ENCODE measurements at places on chromosomes 4 and X.

GRCh38 chr4:87805971-87806370 lies 6.6 kb downstream of the IBSP start:
- DNase-seq = peak; percentile 5

- DNase-seq = no peak
Observed at GRCh38 chr4:186020793-186021407, 48.1 kb upstream of the TLR3 start.

DNA sequence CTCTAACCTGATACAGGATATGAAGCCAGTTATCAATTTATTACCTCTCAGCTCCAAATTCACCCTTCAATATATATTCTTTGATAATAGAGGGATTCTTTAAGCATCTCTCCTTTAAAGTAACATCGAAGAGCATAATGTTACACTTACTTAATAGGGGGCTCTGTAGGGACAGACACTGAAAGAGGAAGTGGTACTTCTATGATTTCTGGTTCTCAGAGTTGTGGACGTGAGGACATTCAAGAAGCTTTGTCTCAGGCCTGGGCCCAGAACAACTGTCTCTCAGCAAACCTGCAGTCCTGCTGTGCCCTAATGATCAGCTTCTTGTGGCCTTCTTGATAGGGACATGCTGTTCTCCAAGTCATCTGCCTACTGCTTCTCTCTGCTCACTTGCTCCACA lies 4.2 kb upstream of the ZXDB start:
- DNase-seq = no peak

DNA sequence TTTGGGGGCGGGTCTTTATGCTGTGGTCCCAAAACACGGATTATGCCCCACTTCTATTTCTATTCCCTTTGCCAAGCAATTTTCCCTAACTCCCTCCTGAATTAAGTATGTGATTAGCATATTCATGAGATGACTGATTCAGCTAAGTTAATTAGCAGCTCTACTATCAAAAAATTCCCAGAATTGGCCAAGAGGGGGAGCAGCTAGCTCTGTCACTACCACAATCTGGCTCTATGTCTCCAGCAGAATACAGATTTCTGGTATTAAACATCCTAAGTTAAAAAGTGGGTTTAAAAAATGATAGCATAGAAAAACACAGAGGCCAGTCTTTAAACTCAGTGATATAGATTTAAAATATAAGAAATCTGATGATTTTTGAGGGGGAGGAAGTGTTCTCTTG lies 80.3 kb downstream of the GPC4 start:
- DNase-seq = peak; percentile 35

- peak; percentile 44 for DNase-seq
Observed at GRCh38 chrX:46327566-46328115, 217.6 kb downstream of the ZNF674 start.

DNA sequence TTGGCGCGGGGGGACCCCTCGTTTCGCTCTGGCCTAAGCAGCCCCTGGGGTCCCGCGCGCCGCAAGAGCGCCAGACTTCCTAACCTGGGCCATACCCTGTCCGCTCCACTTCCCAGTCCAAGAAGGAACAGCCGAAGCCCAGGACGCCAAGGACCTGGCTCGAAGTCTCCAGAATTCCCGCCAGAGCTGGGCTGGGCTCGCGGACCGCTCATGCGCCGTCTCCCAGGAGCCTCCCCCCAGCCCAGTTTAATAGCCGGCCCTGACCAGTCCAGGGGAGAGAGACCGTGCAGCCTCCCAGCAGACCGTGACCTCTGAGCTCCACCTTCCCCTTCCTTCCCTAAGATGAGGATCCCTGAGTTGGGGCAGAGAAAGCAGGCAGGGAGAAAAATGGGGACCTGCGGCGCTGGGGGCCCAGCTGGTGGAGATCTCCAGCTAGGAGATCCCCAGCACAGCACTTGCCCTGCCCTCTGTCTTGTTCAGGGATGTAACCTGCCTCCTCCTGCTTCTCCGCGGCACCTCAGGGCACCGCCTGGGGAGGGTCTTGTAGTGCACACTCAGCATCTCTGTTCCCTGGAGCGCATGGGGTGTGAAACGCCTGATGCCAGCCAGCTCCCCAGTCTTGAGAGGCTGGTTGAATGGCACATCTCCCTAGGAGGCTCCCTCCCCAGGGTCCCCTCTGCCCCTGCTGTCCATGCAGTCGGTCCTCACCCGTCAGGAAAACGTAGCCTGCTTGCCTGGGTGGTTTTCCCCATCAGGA lies 1.2 kb upstream of the LETM1 start:
- peak; percentile 19 for DNase-seq

DNA sequence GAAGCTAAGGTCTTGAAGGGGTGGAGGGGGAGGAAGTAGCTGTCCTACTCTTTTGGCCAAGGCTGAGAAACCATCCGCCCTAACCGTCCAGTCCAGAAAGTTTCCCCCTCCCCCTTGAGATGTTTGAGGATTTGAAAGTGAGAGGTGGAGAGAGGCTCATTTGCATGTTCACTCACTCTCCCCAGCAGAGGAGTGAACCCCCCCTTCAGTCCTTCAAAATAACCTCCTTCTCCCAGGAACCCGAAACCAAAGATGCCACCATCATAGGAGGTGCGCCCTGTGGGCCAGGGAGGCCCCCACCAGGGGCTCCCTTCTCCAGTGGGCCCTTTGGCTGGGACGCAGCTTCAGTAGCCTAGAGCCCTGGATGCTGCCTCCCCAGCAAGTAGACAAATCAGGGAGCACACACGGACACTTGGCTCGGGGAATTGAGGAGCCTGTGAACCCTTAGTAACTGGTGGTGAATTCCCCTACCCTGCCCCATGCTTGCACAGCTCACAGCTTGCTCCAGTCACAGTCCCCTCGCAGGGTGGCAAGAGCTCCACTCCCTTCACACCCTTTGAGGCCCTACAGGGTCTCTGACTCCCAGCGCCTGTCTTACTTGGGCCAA lies 25.6 kb downstream of the ELF4 start:
- no peak for DNase-seq

- no peak for DNase-seq
Observed at GRCh38 chrX:43096830-43097229, 318.9 kb upstream of the PPP1R2C start.

DNA sequence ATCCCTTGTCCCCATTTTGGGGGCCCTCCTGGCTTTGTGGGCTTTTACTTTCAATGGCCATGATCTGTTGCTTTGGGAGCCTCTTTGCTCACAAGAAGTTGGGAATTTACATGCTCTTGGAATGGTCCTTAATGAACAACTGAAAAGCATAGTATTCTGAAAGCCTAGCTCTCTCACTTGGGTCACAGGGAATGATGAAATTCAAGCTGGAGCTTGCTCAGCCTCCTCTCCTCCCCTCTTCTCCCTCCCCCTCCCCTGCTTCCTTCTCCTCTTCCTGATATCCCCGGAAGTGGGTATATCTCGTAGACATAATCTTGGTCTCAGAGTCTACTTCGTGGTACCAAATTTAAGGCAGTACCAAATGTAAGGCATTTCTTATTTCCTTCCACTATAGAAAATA lies 400.6 kb upstream of the NR3C2 start:
- no peak for DNase-seq

DNA sequence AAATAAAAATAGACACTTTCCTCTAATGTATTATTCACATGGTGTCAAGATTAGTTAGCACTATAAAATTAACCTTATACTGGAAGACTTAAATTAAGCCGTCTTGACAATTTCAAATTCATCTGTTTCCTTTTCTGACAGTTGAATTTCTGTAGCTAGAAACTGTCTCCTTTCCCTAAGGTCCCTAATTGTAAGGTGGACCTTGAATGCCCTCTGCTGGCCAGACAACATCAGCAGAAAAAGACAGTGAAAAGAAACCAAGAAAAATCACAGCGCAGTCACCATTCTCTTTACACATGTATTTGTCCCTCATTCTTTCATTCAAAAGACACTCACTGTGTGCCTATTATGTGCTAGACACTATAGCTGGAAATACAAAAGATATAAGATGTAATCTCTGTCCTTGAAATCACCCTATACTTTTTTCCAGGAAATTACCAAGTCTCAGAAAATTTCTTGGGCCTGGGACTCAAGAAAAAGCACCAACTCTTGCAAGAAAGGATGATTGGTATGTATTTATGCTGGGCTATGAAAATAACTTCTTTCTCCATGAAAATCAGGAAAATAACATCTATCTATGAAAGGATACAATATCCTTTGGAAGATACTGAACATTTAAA lies 32.7 kb upstream of the AMBN start:
- peak; percentile 57 for DNase-seq

GRCh38 chrX:3407781-3408180 lies 61.3 kb upstream of the MXRA5 start:
- DNase-seq = no peak

GRCh38 chrX:110172215-110172614 lies 145.7 kb downstream of the AMMECR1 start:
- DNase-seq = no peak

GRCh38 chr4:8215001-8215427 lies 15.9 kb downstream of the SH3TC1 start:
- peak; percentile 91 for DNase-seq

DNA sequence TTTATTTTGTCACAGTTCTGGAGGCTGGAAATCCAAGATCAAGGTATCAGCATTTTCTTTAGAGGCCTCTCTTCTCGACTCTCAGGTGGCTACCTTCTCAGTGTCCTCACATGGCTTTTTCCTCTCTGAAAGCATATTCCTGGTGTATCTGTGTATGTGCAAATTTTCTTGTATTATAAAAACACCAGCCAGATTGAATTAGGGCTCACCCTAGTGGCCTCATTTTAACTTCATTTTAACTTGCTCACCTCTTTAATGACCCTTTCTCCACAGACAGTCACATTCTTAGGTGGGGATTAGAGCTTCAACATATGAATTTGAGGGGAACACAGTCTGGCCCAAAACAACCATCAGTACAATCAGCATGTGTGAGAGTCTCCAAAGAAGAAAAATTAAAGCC lies 542.4 kb upstream of the FAM241A start:
- DNase-seq = peak; percentile 19

DNA sequence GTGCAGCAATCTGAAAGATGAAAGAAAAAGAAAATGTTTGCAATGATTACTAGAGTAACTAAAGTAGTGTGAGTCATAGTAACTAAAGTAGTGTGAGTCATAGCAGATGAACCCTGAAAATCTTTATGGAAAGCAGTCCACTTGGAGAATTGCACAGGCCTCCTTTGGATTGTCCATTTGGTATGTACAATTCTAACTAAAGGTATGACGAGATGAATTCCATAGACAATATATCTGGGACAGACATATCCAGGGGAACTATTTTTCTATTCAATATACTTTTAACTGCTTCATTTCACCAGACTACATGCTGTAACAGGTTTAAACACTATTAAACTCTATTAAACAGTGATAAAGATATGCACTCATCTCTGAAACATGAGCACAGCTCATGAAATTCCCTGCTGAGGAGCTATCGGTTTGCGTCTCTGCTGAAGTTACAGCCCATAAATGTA lies 798.7 kb downstream of the PCDH7 start:
- peak; percentile 3 for DNase-seq

DNA sequence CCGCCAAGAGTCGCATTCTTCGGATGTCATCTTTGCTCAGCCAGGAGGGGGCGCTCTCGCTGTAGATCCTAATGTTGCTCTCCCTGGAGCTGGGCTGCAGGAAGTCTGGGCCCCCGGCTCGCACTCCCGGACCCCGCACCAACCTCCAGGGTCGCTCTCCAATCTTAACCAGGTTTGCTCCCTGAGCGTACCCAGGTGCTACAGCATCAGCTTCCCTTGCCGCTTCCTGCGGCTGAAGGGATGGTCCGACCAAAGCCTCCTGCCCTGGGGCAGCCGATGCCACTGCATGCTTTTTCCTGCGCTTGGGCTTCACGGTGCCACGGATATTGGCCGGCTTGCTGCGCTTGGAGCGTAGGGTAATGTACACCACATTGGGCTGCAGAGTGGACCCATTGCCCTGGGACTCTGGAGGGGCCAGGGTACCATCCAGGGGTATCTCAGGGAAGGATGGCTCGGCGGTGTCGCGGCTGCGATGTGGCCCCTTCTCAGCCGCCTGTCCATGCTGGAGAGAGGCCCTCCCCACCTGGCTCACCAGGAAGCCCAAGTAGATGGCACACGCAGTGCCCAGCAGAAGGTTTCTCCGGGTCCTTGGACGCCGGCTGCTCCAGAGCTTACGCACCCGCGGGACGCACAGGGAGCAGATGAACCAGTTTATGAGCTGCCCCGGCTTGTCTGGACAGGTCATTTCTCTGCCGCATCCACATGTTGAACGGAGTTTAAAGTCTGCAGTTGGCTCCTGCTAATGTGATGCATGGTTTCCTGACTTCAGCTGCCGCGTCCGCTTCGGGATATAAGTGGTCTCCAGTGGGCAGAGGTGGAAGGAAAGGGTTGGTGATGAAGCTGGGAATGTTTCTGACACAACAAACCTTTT lies 1.9 kb downstream of the GASK1B start:
- DNase-seq = peak; percentile 73

DNA sequence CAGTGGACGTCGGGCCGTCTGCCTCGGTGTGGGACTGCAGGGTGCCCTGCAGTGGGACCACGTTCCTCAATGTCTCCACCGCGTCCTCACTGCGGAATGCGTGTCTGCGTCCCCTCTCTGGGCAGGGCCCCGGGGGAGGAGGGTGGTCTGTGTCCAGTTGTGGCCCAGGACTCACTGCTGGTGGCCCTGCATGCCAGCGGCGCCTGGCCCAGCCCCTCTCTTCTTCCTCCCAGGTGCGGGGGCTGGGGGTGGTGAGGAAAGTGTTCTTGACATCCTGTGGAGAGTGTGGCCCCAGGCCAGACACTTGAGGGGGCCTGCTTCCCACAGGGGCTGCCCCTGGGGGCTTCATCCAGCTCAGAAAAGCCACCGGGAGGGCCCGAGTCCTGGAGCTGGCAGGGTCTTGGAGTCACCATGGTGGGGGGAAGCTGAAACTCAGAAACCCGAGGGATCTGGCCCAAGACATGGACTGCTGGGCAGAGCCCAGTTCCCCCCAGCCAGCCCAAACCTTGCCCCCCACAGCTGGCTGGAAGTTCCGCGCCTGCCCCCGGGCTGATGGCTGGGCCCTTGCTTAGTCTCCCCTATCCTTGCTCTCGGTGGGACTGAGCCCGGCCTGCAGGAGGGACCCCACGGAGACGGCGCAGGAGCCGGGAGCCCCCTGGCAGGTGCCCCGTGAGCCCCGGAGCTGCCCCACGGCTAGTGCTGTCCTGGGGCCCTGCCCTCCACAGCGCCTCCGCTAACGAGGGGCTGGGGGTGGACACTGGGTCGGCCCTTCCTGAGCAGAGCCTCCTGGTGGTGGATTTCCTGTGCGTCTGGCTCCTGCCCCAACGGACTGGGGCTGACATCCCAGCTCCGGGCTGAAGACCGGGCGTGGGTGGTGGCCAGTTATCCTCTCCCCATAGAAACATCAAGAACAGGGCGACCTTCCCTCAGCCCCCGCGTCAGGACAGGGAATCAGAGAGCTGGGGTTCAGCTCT lies 2.9 kb downstream of the DOK7 start:
- no peak for DNase-seq

GRCh38 chrX:103685396-103685795 lies 1.1 kb downstream of the MORF4L2 start:
- DNase-seq = no peak
